ENCODE measurements at places on chromosomes 3 and 15.

DNA sequence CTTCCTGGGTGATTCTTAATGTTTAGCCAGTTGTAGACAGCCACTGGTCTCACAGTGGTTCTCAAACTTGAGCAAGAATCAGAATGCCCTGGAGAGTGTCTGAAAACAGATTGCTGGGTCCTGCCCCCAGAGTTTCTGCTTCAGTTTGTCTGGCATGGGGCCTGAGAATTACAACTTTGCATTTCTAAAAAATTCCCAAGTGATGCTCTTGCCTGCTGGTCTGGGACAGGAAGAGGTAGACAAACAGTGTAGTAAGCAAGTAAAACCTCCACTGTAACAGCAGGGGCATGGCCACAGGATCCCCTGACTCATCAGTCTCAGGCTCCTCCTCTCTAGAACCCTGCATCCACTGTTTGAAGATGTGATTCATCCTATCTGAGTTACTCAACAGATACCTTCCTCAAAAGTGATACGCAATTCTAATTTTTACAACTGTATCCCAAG lies 36.5 kb downstream of the DZIP1L start:
- DNase-seq = no peak

DNA sequence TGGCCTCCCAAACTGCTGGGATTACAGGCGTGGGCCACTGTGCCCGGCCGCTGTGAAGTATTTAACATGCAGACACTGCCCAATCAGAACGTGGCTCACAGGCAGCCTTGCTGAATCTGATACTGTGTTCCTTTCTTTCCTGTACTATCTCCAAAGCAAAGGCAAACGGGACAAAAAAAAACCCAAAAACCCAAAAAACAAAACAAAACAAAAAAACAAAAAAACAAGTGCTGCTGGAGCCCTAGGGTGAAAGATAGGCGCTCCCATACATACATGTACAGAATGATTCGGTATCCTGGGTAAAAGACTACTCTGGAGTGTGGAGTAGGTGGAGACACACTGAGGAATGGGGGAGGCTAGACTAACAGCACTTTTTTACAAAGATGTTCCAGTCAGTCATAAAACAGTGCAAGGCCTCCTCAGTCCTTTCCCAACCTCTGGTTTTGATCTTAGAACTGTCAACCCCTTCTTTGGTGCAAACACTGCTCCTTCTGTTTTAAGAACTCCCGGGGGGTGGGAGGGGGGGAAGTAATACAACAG lies 7.7 kb upstream of the MAP1A start:
- no peak for DNase-seq

DNA sequence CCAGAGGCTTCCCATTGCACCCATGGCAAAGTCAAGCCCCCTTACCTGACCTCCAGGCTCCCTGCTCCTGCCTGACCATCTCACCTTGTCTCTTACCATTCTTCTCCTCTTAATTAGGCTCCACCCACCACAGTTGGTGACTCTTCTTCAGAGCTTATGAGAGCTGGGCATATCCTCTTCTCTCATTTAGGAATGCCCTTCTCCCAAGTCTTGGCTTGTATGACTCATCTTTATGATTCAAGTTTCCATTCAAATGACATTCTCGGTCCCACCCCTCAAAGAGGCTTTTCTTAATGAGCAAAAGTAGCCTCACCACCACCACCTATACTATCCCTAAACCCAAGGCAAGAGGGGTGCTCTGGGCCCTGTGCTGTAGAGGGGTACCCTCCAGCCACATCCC lies 55.3 kb upstream of the NUDT16 start:
- DNase-seq = no peak

DNA sequence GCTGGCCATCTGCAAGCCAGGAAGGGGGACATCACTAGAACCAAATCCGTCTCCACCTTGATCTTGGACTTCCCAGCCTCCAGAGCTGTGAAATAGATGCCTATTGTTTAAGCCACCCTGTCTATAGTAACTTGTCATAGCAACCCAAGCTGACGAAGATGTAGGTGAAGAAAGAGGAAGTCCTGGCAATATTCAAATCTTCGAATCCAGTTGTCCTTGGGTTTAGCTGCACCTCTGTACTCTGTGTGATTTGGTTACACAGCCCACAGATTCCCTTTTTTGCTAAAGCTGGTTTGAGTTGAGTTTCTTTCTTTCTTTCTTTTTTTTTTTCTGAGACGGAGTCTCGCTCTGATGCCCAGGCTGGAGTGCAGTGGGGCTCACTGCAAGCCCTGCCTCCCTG lies 68.0 kb upstream of the XCR1 start:
- DNase-seq = no peak

DNA sequence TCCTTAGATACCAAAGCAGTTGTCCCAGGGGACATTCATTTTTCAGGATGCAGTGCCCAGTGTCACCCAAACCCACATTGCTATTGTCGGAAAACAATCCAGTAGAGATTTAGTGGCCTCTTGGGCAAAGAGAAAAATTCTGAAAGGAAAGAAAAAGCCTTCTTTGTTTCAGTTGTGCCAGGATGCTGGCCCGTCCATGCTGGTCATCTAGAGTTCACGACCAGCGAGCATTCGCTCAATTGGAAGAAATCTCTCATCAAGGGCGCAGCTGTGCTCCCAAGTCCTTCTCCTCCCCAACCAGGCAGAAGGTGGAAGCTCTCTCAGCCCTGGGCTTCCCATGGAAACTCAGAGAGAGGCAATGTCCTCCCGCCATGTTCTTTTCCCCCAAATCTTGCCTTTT lies 123.7 kb downstream of the MTHFS start:
- DNase-seq = no peak

- no peak for DNase-seq
These were observed 15.7 kb upstream of the LRCH3 start for GRCh38 chr3:197775317-197775716.
